ENCODE measurements at places on chromosomes 4 and X.
A peak's percentile ranks its signal among the peaks of the same experiment; 100 is the strongest.

- peak; percentile 86 for DNase-seq
These were observed 89.4 kb upstream of the TRIM2 start for GRCh38 chr4:153114771-153115321.

DNA sequence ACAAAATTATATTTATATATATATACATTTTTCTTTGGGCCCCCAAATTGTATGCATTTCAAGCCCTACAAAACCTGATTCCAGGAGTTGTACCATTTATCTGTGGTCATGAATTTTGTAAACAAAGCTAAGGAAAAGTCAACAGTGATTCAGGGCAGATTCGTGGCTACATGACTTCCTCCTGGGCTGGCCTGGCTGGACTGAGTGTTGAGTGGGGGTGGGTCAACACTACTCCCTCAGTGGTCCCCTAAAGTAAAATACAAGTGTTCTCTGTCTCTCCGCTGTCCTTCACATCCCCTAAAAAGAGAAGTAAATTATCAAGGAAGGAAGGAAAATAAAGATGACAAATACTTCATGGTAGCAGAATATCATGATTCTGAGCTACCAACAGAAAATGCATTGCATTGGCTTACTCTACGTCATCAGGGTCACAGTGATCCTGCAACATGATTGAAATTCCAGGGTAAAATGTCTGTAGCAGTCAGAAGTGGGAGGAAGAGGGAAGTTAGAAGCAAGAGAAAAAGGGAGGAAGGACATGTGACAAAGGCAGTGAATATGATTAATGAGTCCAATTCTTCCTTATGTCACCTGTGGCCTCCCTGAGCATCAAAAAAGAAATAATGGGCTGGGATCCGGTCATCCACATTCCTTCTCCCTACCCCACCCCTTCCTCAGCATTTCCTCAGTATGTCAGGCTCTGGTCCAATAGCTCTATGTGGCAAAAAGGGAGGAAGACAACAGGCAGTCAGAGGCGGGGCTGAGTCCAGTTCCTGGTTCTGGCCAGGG, 42.4 kb upstream of the MYOZ2 start:
- DNase-seq: no peak

- no peak for DNase-seq
These were observed 146.3 kb upstream of the ADAMTS3 start for GRCh38 chr4:72715299-72715698.

DNA sequence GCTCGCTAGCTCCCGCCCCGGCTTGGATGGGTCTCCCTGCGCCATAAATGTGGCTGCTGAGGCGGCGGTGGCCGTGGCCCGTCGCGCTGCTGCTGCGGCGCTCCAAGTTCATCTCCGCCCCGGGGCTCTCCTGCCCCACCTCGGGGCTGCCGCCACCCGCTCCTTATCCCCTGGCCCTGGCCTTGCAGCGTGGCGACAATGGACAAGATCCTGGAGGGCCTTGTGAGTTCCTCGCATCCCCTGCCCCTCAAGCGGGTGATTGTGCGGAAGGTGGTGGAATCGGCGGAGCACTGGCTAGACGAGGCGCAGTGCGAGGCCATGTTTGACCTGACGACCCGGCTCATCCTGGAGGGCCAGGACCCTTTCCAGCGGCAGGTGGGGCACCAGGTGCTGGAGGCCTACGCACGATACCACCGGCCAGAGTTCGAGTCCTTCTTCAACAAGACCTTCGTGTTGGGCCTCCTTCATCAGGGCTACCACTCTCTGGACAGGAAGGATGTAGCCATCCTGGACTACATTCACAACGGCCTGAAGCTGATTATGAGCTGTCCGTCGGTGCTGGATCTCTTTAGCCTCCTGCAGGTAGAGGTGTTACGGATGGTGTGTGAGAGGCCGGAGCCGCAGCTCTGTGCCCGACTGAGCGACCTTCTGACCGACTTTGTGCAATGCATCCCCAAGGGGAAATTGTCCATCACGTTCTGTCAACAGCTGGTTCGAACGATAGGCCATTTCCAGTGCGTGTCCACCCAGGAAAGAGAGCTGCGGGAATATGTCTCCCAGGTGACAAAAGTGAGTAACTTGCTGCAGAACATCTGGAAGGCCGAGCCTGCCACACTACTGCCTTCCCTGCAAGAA, 763 bp downstream of the USP38 start:
- DNase-seq: no peak

DNA sequence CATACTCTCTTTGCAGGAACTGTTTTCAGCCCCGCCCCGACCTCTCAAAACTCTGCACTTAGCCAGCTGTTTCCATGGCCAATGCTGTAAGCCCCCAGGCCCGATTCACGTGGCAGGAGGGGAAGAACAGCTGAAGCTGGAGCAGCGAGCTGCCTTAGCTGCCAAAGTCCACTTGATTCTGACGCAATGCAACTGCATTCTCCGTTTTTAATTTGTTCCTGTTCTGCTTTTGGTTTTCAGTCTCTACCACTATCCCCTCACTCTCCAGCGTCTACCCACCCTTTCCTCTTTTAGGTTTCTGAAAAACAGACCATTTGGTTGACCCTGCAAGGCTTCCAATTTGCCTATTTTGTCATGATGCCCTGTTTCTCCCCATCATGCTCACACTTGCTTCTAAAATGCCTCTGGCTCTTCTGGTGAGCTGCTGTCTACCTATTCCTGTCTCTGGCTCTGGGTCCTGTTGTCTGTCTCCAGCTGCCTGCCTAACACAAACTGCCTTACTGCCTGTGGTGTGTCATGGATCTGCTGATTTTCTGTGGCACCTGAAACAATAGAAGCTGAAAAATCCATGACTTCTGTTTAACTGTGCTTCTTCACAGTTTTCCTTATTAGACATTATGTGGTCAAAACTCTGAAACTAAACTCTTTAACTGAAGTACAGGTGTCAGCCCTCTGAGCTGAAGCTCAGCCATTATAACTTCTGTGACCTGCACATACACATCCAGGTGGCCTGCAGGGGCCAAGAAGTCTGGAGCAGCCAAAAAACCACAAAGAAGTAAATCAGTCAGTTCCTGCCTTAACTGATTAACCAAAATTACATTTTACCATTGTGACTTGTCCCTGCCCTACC, 160.5 kb upstream of the AGTR2 start:
- DNase-seq: no peak

DNA sequence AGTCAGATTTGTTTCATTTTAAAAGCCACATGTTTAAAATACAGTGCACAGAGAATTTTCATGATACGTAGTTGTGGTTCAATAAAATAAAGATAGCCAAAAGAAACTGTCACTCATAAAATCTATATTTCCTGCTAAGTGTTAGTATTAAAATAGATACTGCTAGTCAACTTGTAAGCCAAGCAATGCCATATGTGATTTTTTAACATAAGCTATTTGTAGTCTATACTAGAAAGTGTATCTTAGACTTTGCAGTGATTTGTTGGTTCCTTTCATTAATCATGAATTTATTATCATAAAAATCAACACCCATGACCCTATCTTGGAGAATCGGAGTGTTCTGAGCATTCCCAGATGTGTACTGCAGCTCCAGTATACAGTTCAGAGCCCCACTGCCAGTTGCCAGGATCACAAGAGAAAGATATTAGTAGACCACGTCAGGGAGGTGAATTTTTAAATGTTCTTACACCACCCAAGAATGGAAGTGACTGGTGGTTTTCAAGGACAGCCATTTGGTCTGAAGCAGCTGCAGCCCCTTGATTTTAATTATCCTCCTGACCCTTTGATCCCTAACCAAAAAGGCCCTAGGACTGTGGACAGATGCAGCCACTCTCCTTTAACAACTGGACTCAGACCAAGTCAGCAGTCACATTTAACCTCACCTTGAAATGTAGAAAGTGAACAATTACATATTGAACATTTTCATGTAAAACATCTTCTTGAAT, 163.1 kb downstream of the PALLD start:
- DNase-seq: no peak

DNA sequence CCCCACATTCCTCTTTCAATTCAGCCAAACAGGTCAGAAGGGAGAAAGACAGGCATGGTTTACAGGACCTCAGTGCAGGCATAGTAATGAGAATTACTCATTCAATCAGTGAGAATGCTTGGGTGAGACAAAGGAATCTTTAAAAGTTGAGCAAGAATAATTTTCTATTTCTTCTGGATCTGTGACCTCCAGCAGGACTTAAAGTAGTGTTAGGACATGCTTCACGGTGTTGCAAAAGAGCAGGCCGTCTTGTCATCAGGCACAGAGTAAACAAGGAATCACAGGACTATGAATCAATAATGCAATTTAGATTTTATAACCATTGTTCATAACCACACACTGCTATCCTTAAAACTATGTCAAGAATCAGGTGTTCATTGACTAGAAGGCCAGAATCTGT, 130.6 kb upstream of the GLRA2 start:
- no peak for DNase-seq

DNA sequence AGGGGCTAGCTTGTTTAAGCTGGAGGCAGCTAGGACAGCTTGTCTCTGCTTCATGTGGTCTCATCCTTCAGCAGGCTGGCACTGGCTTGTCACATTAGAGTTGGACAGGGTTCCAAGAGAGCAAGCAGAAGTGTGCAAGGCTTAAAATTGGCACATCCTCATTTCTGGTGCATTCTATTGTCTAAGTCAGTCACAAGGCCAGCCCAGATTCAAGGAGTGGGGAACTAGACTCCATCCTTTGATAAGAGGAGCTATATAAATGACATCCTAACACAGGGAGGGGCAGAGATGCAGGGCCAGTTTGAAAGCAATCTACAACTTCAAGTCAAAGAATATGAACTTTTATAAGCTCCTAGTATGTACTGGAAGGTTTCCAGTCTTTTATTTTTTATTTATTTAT, 313.2 kb downstream of the PTTG2 start:
- no peak for DNase-seq

DNA sequence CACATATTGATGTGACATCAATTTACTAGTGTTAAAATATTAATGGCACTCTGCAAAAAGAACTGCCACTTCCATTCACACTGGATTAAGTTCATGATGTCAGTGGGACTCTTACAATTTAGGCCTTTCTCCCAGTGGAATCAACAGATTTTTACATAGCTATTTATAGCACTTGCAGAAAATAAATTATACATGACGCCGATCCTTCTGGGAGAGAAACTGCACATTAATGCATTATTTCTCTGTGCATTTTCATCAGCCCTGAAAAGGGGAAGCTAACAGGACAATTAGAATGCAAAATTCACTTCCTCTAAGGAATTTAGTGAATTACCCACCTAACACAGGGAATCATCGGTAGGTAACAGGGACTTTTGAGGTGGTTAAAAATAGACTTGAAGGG, 15.7 kb downstream of the LGI2 start:
- no peak for DNase-seq

GRCh38 chrX:5449323-5449722, 779.3 kb downstream of the NLGN4X start:
- DNase-seq: no peak
